Fibroblast of the conjunctiva (primary cell): ENCODE measurements at places on chromosomes 4 and X.

- DNase-seq, result no peak
These were observed 825.6 kb downstream of the PCDH7 start for GRCh38 chr4:31545755-31546154.

GRCh38 chr4:145375416-145375815, 106.2 kb upstream of the SMAD1 start:
- no peak for DNase-seq

- no peak for DNase-seq
These were observed 49.6 kb downstream of the HPF1 start for GRCh38 chr4:169707958-169708643.

- DNase-seq, result peak; percentile 44
These were observed 16.0 kb downstream of the MEPE start for GRCh38 chr4:87848622-87849351.

DNA sequence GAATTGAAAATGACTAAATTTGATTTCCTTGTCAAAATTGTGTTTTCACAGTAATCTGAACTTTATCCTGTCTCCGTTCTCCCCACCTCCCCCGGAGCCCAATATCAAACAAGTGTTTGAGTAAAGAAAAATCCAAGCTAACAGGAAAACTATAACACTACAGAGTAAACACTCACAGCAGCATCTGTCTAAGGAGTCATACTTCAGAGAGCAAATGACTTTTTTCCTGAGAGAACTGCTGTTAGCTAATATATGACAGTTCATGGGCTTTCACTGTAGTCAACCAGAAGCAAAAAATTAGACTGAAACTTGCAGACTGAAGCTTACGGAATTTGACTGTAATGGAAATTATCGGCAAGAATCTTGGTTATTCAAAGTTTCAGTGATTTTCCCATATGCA, 321.7 kb downstream of the ANKRD50 start:
- no peak for DNase-seq

- DNase-seq, result peak; percentile 44
These were observed 28.4 kb downstream of the ZNF185 start for GRCh38 chrX:152926279-152926678.

GRCh38 chrX:136870064-136870463, 10.5 kb downstream of the RBMX start:
- no peak for DNase-seq

DNA sequence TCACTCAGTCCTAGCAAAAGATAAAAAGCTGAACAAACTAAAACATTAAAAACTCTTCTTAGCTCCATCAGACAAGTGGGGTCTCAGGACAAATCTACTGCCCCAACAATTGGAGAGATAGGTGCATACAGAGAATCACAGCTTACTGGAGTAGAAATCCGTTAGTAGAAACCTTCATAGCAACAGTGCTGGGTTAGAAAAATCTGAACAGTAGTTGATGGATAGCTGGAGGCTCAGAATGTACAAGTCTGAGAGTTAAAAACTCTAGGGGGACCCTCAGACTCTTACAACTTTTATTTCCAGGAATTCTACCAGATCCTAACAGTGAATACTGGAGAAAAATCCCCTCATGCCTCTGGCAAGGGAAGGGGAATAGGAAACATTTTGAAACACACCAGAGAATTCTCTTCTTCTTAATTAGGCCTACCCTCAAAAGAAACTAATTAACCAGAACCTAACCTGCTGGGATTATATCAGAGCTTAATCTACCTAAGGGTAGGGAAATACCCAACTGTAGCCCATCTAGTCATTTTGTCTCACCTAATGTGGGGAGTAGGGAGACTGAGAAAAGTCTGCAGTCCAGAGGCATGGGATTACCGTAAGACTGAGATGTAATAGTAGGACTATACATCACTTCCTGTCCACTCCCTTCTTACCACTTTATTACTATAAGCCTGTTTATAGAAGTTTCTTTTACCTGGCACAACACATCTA, 165.0 kb upstream of the CTSO start:
- no peak for DNase-seq

DNA sequence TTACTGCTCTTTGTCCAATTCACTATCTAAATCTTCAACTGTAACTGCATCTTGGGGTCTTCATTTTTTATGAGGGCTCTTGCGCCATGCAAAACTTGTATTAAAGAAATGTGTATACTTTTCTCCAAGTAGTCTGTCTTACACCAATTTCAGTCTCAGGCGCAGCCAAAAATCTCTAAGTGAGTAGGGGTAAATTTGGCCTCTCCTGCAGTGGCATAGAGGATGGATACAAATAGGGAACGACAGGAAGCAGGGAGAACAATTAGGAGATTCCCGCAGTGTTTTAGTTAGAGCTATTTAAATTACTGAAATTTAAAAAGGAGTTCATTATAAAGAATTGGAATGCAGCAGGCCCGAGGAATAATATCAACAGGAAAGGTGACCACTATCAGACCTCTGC, 30.2 kb downstream of the DMP1 start:
- no peak for DNase-seq

GRCh38 chr4:111127841-111128240, 505.0 kb upstream of the PITX2 start:
- no peak for DNase-seq

GRCh38 chr4:107725281-107725859, 5.3 kb upstream of the PAPSS1 start:
- DNase-seq, result no peak

- DNase-seq, result no peak
These were observed 112.4 kb downstream of the BMPR1B start for GRCh38 chr4:94870146-94870545.

DNA sequence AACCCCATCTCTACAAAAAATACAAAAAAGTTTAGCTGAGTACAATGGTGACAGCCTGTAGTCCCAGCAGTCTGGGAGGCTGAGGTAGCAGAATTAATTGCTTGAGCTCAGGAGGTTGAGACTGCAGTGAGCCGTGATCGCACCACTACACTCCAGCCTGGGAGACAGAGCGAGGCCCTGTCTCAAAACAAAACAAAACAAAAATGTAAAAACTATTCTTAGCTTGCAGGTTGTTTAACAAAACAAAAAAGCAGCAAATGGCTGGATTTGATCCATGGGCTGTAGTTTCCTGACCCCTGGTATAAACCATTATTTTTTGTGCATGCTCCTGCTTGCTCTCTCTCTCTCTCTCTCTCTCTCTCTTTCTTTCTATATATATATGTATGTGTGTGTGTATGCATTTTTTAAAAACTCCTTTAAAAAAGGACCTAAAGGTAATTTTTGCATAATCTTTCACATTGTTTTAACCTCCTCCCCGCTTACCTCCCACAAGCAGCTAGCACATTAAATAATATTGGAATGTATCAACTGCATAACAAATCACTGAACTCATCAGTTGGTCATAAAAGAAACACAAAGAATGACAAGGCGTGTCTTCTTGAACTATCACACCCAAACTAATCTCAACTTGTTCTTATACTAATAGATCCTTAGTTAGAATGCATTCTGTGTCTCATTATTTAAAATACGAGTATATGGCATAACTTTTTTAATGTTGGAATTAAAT, 4.8 kb downstream of the AREG start:
- DNase-seq, result no peak

GRCh38 chr4:83548151-83548905, 12.4 kb downstream of the GPAT3 start:
- peak; percentile 86 for DNase-seq

- DNase-seq, result no peak
These were observed 2.8 kb downstream of the MRFAP1 start for GRCh38 chr4:6643141-6643847.

- no peak for DNase-seq
These were observed 30.9 kb downstream of the FAM9B start for GRCh38 chrX:9003041-9003440.

GRCh38 chr4:156186111-156186510, 232.4 kb upstream of the CTSO start:
- no peak for DNase-seq

GRCh38 chr4:116005037-116005805, 891.8 kb upstream of the NDST4 start:
- peak; percentile 6 for DNase-seq

DNA sequence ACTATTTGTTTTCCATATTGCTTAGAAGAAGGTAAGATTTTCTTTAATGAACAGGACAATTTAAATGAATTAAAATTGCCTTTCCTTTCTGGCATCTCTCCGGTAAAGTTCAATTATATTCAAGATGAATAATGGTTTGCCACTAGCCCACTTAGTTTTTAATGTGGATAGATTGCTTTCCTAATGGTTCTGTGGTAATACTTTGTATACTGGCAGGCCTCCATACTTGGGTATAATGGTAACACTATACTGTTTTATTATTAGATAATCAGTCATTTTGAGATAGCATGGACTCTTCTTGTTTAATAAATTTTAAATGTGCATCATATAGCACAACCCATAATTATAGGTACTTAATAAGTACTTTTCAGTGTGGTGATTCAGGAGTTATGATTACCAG, 89.5 kb downstream of the ELOVL6 start:
- no peak for DNase-seq

- no peak for DNase-seq
These were observed 46.9 kb downstream of the MTM1 start for GRCh38 chrX:150615356-150615755.

DNA sequence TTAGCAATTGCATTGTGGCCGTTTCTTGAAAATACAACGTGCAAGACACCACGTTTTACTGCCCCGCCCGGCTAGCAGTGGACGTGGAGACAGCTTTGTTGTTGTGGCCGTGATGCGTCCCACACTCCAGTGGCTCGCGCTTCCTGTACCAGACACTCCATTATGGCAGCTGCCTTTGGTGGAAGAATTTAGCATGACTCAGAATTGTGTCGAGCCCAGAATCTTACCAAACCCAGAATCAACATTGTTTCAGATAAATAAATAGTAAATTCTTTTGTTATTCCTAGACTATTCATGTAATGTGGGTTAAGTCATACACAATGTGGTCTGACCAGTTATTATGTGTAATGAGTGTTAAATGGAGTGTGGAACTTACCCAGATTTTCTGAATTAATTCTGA, 25.3 kb upstream of the S100P start:
- DNase-seq, result no peak

DNA sequence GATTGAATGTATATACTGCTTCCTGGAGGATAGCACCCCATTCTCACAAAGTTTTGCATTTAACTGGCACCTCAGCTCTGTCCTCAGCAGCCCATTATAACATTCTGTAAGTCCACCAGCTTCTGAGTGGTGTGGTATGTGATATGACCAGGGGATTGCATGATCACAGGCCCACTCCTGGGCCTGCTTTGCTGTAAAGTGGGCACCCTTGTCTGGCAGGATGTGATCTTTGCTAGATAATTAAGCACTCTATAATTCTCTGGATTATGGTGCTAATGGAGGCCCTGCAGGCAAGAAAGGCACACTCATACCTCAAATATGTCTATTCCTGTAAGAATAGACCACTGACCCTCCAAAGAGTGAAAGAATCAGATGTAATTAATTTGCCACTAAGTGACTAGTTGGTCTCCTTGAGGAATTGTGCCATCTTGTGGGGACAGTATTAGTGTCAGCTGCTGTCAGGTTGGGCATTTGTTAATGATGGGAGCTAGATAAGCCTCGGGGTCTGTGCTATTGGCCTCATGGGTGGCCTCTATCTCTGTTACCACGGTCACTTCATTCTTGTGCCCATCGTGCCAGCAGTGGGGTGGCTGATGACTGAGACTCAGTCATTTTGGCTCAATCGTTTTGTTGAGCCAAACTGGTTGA, 2.2 kb upstream of the CFI start:
- peak; percentile 20 for DNase-seq

DNA sequence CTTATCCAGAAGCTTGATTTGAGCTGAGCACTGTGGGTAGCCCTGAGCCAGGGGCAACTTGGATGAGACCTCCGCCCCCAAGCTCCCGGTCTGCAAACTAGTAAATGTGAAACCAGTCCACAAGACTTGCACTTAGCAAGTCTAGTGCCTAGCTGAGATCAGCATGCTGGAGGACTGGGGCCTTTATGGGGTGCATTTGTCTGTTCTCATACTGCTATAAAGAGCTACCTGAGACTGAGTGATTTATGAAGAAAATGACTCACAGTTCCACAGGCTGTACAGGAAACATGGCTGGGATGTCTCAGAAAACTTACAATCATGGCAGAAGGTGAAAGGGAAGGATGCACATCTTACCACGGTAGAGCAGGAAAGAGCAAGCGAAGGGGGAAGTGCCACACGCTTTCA, 42.1 kb upstream of the HOPX start:
- DNase-seq, result no peak

- DNase-seq, result no peak
These were observed 145.3 kb downstream of the DTHD1 start for GRCh38 chr4:36426741-36427140.

DNA sequence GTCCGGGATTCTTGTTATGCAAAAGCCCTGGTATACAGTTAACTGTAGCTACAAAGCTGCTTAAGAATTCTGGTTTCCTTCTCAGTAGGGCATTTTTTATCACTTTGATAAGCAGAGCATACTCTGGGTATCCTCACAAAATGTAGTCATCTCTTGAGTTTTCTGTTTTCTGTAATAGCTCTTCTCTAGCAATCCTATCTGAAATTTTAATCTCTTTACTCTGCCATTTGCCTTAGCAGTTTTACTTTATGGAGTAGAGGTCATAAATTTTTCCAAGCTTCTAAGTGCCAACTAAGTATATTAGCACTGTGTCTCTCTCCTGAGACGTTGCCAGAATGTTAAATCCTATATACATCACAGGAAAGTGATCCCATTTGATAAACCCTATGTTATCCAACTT, 28.0 kb upstream of the BANK1 start:
- no peak for DNase-seq

- no peak for DNase-seq
These were observed 553 bp downstream of the SEPTIN6 start for GRCh38 chrX:119692191-119693039.

- no peak for DNase-seq
These were observed 6.9 kb upstream of the ELF4 start for GRCh38 chrX:130117166-130117565.

DNA sequence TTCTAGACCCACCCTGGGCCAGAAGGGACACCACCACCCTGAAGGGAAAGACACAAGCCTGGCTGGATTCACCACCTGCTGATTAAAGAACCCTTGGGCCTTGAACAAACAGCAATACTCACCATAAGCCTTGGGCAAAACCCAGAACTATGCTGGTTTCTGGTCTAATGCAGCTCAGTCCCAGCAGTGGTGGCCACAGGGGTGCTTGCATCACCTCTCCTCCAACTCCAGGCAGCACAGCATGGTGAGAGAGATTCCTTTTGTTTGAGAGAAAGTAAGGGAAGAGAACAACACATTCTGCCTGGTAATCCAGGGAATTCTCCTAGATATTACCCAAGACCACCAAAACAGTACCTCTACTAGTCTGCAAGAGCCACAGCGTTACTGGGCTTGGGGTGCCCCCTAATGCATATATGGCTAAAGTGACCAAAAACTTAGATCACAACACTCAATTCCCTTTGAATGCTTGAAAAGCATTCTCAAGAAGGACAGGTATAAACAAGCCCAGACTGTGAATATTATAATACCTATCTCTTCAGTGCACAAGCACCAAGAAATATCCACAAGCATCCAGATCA, 25.7 kb downstream of the RNF128 start:
- DNase-seq, result no peak

DNA sequence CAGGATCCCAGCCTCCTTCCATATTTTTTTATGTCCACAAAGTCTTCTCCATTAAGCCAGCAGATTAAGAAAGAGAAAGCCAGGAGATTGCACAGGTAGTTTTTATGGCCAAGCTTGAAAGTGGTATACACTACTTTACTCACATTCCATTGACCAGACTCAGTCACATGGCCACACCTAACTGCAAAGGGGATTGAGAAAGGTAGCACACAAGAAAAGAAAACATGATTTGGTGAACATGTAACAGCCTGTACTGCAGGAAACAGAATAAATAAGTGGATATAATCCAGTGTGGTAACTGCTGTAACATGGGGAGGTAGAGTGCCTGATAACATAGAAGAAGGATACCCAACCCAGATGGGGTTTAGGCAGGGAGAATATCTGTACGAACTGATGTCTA, 43.9 kb downstream of the HOPX start:
- DNase-seq, result no peak

- DNase-seq, result no peak
These were observed 106.4 kb downstream of the SCD5 start for GRCh38 chr4:82692101-82692780.
